ENCODE measurements at places on chromosomes 6 and 20.

GRCh38 chr20:24838546-24839535 is 110.2 kb upstream of the CST7 start:
- DNase-seq, result peak; percentile 65

DNA sequence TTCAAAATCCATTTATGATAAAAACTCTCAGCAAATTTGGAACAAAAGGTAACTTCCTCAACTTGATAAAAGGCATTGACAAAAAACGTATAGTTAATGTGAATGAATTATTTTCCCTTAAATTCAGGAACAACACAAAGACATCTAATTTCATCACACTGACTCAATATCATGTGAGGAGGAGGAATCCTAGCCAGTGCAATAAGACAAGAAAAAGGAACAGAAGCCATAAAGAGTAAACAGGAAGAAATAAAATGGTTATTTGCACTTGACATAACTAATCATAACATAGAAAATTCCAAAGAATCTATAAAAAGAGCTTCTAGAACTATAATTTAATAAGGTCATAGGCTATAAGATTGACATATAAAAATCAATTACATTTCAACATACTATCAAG is 31.4 kb downstream of the CHD6 start:
- DNase-seq, result no peak

DNA sequence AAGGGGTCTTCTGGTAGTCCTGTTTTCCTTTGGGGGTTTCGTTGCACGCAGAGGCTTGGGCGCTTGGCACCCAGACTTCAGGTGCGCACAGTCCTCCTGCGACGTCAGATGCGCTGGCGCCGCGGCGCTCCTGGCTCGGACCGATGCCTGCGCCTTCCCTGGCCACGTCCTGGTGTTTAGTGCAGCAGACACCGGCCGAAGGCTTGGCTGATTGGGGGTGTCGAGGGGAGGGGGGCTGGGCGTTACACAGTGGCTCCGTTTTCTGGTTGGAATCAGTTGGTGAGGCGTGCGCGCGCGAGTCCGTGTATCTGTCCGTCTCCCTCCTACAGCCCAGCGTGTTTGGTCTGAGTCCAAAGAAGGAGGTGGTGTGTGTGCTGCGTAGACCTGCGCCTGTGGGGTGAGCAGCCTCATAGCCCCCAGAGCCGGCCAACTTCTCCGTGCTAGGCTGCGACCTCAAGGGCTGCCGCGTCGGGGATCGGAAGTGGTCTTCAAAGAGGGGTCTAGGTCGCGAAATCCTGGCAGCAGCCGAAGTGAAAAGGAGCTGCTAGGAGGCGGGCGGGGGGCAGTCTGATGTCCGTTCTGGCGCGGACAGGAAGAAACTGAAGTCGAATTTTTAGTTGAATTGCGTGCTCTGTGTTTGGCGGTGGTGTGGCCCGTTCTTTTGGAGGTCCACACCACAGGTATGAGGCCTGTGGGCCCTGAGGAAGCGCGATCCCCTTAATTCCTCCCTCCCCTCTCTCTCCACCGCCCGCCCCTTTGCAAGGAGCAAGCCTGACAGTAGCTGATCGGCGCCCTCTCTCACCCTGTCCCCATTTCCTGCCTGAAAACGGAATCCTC is 1.5 kb downstream of the SYNDIG1 start:
- DNase-seq, result peak; percentile 67

DNA sequence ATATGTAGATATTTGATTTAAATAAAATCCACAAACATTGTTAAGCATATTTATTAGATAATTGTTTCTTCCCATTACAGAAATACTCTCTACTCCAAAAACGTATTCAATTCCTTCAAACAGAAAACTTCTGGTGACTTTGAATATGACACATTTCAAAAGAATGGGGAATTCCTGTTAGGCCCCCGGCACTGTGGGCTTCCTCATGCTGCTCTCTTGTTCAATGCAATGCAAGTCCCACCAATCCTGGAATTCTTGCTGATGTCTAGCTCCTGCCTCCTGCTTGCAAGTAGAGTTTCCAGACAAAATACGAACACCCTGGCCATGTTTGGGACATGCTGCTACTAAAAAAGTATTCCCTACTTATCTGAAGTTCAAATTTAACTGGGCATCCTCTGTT is 544.1 kb downstream of the QKI start:
- no peak for DNase-seq

- no peak for DNase-seq
Observed at GRCh38 chr20:46309945-46310344, 1.6 kb upstream of the CDH22 start.

DNA sequence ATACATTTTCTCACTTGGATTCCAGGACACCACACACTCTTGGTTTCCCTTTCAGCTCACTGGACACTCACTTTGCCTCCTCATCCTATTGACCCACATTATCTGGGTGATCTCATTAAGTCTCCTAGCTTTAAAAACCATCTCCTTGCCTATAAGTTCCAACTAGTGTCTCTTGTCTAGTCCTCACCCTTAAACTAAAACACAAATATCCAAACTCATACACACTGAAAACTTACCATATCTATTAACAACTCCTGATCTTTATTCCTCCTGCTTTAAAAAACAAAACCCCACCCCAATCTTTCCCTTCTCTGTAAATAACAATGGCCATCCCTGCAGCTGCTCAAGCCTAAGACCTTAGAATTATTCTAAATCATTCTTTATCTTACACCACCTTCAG is 3.5 kb upstream of the SMIM28 start:
- no peak for DNase-seq

- peak; percentile 85 for DNase-seq
Observed at GRCh38 chr6:31308050-31308844, 36.4 kb upstream of the HLA-C start.

DNA sequence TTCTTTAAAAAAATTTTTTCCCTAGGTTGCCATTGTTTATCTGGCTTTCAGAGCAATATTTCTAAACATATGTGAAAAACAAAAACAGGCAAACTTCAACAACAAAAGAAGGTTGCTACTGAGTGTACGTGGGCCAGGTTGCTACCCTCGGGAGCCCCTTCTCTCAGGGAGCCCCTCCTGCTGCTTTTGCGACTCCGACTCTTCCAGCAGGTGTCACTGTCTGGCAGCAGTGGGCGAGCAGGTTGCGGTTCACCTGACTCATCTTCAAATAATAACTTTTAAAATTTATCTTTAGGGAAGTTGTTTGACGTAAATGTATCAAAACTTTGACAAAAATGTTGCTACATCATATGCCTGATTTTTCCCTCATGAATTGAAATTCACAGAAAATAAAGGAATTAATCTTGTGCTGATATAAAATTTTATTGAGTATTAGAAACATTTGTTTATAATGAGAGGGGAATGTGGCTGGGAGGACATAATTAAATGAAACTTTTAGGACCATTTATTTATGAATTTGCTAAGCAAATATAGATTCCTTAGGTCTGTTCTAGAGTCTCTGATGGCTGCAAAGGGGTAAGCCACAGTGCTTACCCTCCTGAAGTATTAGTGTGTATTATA is 138.8 kb downstream of the HIVEP1 start:
- no peak for DNase-seq

GRCh38 chr20:18003897-18004296 is 35.1 kb downstream of the MGME1 start:
- DNase-seq, result no peak

DNA sequence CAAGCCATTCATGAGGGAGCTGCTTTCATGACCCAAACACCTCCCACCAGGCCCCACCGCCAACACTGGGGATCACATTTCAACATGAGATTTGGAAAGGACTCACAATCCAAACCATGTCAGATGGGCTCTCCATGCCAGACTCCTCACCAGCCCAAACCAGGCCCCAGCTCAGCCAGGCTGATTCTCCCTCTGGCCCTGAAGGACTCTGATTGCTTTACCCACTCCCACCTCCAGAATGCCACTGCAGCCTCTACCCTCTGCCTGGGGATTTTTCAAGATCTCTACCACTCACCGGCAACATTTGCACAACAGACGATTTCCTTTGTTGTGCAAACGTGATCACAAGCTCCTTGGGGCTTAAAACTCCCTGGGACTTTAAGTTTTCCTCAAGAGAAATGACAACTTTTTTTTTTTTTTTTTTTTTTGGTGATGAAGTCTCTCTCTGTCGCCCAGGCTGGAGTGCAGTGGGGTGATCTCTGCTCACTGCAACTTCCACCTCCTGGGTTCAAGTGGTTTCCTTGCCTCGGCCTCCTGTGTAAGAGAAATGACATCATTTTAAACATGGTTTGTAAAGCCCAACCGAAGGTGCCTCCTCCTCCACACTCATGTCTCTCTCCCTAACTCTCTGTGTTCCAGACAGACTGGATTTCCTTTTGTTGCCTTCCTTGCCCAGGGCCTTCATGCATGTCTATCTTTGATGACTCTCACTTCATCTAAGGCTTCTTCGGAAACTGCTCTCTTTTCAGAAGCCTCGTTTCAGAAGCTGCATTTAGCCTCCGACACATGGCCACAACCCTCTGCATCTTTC is 147.0 kb downstream of the CDH26 start:
- no peak for DNase-seq

DNA sequence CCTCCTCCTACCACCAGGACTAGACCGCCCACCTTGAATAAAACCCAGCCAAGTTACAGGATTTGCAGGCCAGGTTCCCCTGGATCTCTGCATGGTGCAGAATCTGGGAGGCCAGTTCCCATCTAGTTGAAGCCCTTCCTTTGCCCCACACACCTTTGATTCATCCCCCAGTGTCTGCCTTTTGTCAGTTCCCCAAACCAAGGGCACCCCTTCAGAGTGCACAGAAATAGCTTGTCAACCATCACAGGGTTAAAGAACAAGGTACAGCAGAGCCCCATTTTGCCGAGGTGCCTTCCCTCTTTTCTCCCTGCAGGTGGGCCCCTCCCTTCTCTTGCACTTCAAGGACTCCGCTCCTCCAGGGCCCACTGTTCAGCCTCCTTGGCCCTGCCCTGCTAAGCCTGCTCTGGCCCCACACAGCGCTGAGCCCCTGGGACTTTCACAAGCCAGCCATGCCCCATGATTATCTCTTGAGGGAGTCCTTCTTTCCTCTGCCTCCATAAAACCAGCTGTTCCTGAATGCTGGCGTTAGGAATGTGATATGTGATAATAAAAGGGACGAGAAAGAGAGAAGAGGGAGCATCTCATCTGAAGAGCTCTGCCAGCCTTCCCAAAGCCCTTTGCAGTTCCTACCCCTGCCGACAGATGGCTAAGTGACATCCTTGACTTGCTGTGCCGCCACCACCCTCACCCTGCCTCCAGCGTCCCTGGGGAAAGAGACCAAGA is 280.3 kb downstream of the CDC5L start:
- no peak for DNase-seq

GRCh38 chr20:39563349-39563748 is 601.2 kb downstream of the DHX35 start:
- no peak for DNase-seq

DNA sequence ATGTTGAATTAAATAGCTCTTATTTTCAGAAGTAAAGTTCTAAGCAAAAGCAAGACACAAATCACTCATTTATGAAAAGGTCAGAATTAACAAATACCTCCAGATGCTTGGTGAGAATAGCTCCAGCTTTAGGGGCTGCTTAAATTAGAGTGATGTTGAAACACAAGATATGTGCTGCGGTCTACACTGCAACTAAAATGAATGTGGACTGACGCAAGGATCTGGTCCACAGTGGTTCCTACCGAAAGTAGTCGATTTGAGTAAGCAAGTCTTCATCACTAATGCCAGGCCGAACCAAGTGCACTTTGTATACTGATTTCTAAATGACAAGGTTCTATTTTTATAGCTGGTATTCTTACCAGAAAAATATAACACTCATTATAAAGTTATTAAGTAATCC is 96.3 kb downstream of the PRDM1 start:
- no peak for DNase-seq

DNA sequence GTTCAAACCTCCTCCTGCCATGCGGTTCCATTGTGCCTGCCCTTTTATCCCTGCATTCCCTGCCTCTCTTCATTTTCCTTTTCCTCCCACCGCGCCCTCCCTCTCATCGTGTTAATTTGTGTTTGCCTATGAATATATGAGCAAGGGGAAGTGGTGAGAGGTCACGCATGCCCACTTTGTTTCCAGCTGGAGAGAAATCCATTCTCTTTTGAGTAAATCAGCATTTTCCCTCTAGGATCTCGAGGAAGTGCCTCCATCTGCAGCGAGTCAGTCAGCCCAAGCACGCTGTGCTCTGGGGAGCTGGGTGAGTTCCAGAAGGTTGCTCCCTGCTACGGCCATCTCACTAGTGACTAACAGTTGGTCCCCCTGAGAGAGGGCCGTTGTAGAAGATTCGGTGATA is 42.9 kb downstream of the CDH26 start:
- DNase-seq, result no peak

GRCh38 chr6:153090241-153090930 is 40.7 kb downstream of the RGS17 start:
- no peak for DNase-seq

- DNase-seq, result no peak
Observed at GRCh38 chr6:135270676-135271536, 89.8 kb downstream of the MYB start.

- DNase-seq, result no peak
Observed at GRCh38 chr6:18284261-18284660, 19.9 kb upstream of the DEK start.

DNA sequence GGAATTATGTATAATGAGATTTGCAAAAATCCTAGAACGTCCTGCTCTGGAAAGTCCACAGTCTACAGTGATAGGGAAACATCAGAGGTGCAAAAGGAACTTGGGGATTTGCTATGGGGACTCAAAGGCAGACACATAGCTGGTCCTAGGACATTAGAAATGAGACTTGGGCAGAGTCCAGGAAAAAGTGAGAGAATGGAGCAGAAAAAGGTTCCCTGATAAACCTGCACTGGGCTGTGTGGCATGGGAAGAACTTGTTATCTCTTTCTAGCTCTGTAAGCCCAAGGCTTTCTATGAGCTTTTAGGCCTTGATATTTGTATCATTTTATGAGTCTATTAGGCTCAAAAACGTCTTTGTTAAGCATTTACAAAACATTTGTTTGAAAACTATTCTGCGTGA is 15.2 kb downstream of the PRND start:
- no peak for DNase-seq

DNA sequence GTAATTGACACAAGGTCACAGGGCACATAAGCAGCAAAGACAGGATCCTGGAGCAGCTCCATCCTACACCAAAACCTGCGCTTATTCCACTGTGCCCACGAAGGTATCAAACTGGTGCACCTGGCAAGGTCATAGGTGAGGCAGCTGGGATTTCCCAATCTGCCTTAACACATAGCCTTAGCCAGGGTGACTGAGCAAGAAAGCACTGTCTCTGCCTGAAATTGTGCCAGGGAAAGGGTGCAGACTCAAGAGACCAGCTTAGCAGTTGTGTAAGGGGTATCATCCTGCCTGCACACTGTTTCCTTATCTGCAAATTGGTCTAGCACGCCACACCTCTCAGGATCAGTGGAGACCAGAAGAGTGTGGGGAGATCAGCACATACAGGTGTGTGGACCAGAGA is 82.8 kb downstream of the MAFB start:
- DNase-seq, result no peak

All from cardiac septum (tissue), 1 donor.